Fibroblast of skin of right biceps (primary cell): ENCODE measurements at places on chromosomes 2 and 18.

DNA sequence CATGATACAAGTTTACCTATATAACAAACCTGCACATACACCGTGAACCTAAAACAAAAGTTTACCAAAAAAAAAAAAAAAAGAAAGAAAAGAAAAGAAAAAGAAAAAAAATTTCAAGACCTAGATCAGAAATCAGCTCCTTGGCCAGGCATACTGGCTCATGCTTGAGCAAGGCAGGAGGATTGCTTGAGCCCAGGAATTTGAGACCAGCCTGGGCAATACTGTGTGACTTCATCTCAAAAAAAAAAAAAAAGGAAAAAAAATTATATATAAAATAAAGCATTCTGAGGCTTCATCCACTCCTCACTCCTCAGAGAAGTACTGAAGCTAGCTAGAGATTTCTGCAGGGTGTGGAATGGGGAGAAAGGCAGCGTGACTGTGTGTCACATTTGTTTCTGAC, 11.8 kb upstream of the PROC start:
- DNase-seq: peak; percentile 44

DNA sequence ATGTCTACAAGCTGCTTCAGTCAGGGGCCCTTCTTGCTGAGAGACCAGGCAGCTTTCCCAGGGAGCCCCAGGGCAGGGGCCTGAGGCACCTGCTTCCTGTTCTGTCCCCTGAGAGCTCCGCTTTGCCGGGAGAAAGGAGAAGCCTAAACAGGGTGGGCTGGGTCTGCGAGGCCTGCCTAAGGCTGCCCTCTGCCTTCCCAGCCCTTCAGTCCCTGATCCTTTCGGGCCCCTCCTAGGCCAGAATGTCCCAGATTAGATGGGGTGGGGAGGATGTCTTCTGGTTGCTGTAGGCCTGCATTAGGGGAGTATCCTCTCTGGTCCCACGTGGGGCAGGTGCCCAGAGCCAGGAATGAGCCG, 72.4 kb downstream of the TGOLN2 start:
- no peak for DNase-seq

DNA sequence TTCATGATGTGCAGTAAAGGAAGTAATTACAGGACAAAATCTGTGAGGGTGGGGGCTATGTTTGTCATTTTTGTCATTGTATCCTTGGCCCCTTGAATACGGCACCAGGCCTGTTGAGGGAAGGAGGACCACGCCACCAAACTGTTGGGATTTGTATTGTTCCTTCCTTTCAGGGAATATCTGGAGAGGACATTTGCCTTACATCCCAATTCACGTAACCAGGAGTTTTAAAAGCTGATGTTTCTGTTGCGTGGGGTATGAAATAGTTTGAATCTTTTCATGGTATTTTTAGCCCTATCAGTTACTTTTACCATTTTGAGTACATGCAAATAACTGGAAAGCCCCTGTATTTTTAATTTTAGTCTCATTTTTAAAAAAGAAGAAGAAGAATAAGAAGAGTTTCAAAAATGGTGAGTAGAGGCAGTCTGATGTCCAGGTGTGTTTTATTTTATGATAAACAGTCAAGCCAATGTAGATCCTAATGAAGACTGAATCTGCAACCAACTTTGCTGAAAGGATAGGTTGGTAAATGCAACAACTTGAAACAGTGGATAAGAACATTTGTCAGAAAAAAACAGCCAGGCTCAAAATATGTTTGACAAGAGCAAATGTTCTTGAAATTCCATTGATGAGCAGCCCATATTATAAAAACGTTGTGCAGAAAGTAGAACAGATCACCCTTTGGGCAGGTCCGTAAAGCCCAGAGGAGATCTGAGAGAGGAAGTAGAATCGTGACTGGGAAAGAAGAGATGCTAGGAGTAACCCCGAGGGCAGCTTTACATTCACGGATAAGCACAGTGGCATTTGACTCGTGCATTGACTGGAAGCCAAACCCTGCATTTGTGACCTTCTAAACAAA, 54.5 kb downstream of the RASGRP3 start:
- DNase-seq: peak; percentile 59

GRCh38 chr2:219769090-219769910, 141.9 kb downstream of the SLC4A3 start:
- DNase-seq: peak; percentile 26

GRCh38 chr2:239393388-239393940, 7.4 kb downstream of the HDAC4 start:
- DNase-seq: no peak

DNA sequence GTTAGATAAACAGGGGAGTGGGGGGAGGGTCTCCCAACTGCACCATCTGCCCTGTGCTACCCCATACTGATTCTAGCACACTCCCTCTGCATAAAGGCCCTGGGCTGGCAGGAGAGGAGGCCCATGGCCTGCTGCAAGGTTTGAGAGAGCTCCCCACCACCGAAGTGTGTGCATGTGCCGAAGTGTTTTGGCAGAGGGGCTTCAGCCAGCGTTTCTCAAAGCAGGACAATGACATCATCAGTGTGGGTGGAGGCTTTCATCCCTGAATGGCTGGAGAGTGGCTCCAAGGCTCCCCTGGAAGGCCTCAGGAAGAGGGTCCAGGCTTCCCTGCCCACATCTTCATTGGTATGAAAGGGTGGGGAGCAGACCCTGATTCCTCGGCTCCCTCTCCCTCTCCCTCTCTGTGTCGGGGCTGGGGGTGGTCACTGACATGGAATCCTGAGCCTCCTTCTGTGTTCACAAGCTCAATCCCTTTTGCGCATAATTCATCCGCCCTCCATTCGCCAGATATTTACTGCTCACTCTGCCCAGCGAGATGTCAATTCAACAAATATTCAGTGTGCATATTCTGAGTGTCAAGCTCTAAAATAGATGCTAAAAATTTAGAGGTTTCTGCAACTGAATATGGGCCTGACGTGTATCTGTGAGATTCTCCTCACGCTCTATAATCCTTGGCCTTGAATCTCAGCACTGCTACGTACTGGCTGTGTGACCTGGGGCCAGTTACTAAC, 122.1 kb downstream of the CELF4 start:
- no peak for DNase-seq

DNA sequence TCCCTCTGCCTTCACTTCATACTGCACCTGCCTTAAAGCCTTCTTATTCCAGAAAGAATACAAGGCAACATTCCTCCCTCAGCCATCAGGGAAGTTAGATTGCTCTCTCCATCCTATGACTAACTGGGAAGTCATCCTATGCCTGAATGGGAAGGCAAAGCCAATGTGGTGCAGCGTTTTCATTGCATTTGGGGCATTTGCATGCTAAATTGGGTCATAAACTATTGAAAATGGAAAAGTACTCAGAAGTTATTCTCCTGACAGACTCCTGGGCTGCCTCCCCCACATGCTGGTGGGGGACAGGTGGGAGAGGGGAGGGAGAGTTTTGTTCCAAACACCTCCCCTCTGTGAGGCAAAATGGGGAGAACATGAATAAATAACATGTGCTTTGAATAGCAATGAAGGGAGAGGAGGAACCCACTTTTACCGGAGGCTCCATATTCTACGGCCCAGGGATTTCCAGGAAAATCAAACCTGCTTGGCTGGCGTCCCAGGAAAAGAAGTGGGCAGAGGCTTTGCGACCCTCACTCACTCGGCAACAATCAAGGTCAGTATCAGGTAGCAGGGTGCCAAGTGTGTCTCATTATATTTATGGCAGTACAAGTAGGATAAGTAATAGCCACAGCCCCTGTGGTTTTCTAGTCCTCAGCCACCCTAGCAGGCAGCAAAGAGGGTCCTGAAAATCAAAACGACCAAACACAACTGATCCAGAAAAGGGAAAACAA, 84.1 kb downstream of the BOD1L2 start:
- DNase-seq: no peak

DNA sequence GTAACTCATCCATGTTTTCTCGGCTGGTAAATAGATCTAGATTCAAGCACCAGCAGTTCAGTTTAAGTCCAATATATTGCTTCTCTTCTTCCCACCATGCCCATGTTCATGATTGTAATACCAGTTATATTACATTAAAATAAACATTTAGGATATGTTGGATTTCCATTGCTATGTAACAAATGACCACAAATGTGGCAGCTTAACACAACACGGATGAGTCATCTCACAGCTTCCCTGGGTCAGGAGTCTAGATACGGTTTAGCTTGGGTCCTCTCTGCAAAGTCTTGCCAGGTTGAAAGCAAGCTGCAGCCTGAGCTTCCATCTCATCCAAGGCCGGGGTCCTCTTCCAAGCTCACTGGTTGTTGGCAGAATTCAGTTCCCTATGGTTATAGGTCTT, 39.4 kb upstream of the SMAD2 start:
- peak; percentile 49 for DNase-seq

DNA sequence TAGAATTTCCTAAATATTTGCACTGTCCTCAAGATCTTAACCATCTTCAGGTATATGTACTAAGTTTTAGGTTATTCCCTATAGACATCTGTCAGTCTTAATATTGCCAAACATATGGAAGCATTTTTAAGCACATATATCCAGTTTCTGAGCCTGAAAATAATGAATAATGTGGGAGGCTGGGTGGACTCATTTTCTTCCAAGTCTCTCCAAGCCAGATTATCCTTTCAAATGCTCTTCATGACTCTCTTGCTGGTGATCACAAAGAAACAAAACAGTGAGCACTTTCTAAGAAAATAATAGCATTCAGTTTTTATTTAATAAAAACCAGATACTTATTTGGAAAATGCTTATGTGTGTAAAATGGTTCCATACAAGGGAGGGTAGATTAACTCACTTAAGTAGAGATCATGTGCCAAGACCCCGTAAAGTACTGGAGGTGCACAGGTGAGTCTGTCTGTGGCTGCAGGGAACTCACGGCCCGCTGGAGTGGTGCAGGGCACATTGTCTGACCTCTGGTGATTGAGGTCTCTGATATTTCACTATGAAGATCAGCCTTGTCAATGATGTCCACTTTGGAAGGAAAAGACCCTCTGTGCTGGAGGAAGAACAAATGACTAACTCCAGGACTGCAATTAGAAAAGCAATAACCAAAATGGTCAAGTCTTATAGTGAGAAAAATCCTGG, 161.6 kb downstream of the TMEM18 start:
- DNase-seq: no peak

DNA sequence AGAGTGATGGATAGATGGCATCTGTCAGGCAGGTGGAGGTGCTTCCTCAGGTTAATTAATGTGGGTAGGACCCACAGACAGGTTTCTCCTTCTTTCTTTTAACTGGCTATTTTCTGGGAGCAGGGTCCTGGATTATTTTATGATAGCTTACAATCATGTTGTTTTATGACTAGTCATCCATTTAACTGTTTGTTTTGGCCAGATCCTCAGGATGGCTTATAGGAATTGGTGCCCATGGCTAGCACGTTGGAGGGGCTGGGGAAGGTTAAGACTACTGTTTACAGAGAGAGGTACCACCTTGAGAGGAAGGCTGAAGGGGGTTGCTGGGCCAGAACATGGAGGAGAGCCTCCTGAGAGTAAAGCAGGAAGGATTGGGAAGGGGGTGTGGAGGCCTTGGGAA, 78.0 kb upstream of the MGAT5 start:
- DNase-seq: no peak

- DNase-seq: peak; percentile 66
Observed at GRCh38 chr2:20224716-20225293, at the start of gene SDC1. SDC1 (minus strand) TSS chr2:20225130; CDS start chr2:20224867, 263 bp downstream.
